ENCODE measurements at places on chromosomes 4 and X.

- no peak for DNase-seq
Measured at GRCh38 chr4:113636877-113637276, 124.7 kb downstream of the CAMK2D start.

- DNase-seq: no peak
Measured at GRCh38 chr4:44661940-44662622, 10.7 kb upstream of the YIPF7 start.

DNA sequence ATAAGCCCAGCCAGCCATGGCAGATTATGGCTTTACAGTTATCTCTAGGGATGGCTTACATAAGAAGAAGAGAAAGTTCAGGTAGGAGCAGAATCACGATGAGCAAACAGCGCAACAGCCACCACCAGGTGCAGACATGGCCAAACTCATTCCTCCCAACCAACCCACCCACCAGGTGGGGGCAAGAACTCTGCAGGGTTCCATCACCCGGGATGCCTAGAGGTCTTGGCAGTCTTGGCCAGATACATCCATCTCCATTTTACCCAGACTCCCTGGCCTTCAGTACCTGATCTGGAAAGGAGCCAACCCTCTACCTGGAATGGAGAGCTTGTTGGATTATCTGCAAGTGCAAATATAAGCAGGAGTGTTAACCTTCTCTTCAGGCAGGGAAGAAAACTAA, 7.5 kb downstream of the TSC22D3 start:
- no peak for DNase-seq

GRCh38 chr4:155780775-155781174, 22.0 kb downstream of the GUCY1B1 start:
- DNase-seq: no peak

DNA sequence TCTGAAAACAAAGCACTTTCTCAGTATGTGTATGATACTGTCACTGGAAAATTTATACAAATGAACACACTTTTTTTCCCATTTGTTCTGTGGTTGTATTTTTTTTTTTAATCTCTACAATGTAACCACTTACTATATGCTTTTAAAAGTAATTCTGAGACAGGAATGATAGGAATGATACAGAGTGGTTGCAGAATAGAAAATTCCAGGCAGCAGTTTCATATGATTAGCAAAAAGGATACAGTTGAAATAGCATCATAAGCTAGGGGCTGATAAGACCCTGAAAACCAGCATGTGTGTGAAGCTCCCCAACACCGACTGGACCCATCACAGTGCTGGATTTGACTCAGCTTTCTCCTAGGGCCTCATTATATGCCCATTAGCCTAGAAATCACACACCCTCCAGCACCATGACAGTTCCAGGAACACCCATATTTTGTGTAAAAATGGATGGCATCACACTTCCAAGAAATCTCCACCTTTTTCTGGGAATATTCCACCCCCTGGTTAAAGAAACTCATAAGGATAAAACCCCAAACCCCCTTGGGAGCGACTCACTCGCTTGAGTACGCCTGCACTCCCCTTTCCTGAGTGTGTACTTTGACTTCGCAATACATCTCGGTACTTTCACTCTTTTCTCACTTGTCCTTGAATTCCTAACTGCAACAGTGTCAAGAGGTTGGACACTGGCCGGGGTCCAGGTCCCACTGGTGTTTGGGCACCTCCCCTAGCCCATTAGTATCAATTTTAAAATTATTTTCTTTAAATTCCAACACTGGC, 77.4 kb upstream of the AGA start:
- no peak for DNase-seq

DNA sequence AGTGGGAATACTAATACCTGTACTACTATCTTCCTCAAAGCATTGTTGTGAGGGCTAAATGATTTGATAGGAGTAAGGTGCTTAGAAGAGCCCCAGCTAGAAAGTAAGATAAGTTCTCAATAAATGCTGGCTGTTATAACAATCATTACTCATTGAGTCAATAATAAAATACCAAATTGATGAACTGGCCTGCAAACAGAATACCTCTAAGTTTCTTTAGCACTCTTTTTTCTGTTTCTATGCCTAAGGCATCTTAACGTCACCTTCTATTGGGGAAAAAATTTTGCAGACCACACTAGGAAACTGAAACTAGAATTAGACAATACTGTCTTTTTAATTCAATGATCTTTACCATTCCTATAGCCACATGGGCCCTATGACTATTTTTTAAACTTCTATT, 1.2 kb downstream of the CLTRN start:
- no peak for DNase-seq

- no peak for DNase-seq
Measured at GRCh38 chr4:139005774-139006173, 9.8 kb upstream of the NOCT start.

- no peak for DNase-seq
Measured at GRCh38 chr4:119638359-119638758, 9.8 kb upstream of the PDE5A start.

DNA sequence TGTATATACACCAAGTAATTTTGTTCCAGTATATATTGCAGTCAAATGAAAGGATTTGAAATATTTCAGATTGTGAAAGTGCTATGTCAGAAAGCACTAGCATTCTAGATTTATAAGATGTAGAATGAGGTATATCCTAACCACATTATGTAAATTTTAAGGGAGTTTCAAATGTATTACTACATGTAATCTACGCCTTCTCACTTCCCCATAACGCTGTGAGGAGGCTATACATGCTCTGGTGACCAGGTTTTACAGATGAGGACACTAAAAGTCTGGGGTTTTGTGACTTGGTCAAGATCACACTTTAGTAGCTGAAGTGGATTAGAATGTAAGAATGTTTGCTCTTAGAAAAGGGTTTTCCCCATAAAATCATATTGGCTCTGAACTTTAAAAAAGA, 8.1 kb downstream of the ENPEP start:
- no peak for DNase-seq

DNA sequence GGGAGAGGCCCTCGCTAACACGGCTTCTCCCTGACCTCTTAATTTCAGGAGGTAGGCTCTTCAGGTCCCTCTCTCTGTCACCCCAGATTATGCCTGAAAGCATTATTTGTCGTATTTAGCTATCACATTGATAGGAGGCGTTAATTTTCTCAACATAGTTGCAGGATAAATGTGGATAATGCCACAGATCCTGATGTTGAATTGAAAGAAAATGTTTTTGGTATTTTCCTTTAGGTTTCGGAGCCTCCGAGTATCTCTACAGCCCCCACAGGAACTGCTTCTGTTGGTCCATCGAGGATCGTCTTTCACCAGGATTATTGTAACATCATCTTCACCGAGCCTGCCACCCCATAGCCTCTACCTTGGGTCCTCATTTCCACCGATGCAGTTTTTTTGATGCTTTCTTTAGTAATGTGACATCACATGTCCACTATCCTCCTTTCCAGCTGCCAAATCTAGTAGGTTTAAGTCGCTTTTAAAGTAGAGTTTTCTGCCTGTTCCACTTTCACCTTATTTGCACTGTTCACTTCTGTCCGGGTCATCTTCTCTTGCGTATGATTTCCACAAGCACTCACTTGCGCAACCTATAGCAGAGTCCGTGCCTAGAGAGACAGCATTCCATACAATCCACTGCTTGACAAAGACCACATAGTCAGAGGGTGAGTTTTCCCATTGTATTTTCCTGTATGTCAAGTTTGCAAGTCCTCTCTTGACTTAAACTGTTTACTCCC, 665 bp downstream of the TIGD2 start:
- peak; percentile 68 for DNase-seq

DNA sequence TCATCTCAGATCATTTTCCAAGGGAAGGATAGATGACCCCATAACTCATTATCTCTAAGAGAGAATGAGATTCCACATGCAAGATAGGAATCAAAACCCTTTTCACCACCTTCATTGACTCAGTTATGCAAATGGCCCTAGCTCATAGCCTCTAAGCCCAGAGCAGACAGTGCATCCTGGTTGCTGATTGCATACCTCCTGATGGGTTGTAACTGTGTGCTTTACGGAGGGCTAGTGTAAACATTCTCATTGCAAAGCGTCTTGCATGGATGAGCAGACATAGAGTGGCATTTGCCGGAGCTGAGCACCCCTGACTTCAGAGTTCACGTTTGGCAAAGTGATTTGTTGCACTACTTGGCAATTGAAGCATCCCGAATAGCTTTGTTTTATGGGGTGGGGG, 151.0 kb downstream of the VCX3A start:
- no peak for DNase-seq

DNA sequence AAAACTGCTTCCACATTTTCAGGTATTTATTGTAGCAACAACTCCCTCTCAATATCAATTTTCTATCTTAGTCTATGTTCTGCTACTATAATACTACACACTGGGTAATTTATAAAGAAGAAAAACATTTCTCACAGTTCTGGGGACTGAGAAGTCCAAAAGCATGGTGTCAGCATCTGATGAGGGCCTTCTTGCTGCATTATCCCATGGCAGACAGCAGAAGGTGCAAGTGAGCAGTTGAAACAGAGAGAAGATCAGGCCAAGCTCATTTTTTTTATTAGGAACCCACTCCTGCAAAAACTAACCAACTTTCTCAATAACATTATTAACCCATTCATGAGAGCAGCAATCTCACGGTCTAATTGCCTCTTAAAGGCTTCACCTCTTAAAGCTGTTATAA, 376.0 kb downstream of the RAB28 start:
- DNase-seq: no peak

DNA sequence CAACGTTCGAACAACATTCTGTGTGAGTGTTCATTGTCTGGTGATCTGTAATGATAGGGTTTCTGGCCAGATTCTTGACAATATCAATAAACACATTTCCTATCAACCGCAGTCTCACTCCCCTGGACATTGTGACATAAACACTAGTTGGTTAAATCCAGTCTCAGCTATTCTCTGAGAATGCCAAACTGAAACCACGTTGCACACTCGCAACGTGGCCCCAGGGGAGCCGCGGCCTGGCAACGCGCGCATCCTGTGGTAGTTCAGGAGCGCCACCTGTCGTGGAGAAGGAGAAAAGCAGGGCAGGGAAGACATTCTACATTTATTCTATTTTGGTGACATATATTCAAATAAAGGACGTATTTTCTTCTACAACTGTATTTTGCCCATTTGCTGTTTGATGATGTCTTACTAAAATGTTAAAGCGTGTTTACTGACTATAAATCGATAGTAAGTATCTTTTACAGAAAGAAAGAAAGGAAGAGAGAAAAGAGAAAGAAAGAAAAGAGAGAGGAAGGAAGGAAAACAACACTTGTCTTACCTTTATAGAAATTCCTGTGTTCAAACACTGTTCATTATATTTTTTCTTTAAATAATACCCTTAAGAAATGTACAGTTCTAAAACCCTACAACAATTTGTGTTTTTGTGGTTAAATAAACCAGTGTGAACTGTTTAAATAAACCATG, 738.3 kb upstream of the FRG1 start:
- DNase-seq: peak; percentile 22

DNA sequence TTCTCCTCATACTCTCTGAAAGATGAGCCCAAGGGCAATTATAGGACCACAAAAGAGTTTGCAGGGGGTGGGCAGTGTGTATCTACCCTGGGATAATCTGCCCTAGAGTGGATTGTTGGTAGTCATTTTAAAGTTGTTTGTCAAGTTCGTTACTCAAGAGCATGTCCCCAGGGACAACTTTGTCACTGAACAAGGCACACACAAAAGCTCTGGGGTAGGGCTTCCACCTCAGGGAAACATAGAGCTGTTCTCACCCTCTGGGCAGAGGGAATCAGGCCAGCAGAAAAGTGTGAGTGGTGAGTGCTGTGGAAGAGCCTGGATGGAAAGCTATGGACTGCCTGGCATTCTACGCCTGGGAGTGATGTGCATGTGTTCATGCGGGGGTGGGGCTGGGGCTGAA, 23.3 kb upstream of the LEF1 start:
- no peak for DNase-seq

GRCh38 chrX:45719751-45720501, 519.2 kb upstream of the DIPK2B start:
- no peak for DNase-seq

GRCh38 chrX:42755815-42756214, 22.1 kb downstream of the PPP1R2C start:
- DNase-seq: no peak

GRCh38 chr4:78242071-78242470, 184.9 kb downstream of the FRAS1 start:
- DNase-seq: peak; percentile 8

DNA sequence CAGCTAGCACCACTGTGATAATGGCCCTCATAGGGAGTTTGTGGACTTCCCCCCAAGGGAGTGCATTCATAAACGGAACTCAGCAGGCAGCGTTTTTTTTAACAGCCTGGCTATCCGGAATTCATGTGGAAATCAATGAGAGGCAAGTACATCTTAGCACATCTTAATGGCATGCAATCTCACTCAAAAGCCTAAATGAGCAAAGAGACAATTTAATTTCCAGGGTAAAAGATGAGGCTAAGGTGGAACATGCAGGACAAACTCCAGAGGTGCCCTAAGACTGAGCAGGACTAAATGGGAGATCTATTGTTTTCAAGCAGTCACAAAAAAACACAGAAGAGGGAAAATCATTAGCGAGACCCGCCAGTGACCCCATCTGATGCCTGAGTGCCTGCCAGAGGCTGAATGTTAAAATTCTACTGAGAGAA, 243.5 kb upstream of the KCNIP4 start:
- DNase-seq: no peak

- peak; percentile 52 for DNase-seq
Measured at GRCh38 chr4:25098964-25099891, 61.0 kb downstream of the SEPSECS start.

GRCh38 chrX:413322-414201, 26.9 kb upstream of the PPP2R3B start:
- no peak for DNase-seq

GRCh38 chr4:127416115-127416514, 216.6 kb upstream of the INTU start:
- no peak for DNase-seq

GRCh38 chrX:20414762-20415445, 148.2 kb upstream of the RPS6KA3 start:
- no peak for DNase-seq

DNA sequence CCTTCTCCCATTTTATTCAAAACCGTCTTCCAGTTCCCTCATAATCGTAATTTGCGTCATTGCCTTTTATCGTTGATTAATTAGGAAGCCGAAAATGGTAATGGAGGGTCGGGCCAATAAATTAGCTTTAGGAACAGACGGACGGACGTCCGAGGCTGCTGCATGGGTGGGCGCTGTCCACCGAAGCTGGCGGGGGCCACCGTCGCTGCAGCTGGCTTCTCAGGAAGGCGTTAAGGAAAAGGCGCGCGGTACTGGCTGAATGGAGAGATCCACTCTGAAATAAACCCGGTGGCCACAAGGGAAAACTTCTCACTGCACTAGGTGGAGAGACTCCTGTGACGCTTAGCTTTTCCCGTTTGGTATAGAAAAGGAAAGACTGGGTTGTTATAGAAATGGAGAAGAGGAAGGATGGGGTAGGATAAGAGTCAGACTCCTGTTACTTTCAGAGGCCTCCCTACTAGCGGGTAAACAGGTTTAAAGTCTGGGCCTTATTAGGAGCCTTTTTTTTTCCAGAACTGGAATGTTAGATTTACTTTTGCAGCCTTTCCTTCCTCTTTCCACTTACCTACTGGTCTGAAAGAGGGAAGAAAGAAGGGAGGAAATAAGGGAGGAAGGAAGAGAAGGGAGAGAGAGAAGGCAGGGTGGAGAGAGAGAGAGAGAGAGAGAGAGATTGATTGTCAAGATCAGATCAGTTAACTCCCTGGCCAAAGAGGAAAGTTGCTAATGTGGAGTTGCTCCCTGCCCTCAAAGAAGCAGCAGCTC, 11.3 kb upstream of the PRDM8 start:
- DNase-seq: no peak
